ENCODE measurements at places on chromosomes 2 and 18. TPM values are rescaled to one million over a fixed set of nuclear protein-coding genes. Genes with fewer than 3 reads are reported as not detected.

DNA sequence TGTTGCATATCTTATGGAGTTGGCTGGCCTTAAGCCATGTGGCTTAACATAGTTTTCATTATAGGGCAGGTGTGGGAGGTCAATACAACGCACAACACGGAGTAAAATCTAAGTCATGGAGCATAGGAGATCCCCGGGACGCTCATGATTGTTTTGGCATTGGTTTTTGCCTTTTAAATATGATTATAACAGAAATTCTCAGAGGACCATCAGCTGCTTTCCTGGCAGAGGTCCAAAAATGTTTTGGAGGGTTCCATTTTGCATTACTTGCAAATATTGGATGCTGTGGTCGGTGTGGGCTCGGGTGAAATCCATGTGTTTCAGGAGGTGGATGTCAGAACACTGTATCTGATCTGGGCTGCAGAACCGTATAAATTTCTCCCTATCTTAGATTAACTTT lies 3.4 kb downstream of the NCOA1 start:
- peaks cover 41% of the 10 kb centered on the region for H3K4me1 ChIP-seq
- H3K27ac ChIP-seq: peak overlapping the region; percentile 9
- DNase-seq: no peak
- peak overlapping the region; percentile 98 for H3K4me3 ChIP-seq
- no peaks in the 10 kb centered on the region for H3K36me3 ChIP-seq

Gene MYOM1
- 1.3 TPM for total RNA-seq

DNA sequence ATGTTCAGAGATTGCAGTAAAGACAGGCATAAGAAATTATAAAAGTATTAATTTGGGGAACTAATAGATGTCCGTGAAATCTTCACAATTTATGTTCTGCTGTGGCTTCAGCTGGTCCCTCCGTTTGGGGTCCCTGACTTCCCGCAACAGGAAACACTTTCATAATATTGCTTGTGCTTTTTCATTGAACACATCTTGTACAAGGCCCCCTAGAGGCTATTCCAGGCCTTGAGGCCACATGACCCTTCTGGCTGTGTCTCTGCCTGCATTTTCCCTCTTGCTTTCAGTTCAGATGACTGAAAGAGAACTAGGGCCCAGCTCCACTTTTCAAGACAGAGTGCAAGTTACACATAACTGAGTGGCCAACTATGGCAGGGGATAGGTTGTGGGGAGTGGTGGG lies 164.1 kb downstream of the TMEM247 start:
- H3K27ac ChIP-seq: no peak overlapping the region
- H3K27me3 ChIP-seq: peaks cover 2% of the 10 kb centered on the region
- peaks cover 27% of the 10 kb centered on the region for H3K36me3 ChIP-seq
- no peaks in the 10 kb centered on the region for H3K4me1 ChIP-seq

- no peak for DNase-seq
- H3K4me3 ChIP-seq: no peak overlapping the region
- peaks cover 3% of the 10 kb centered on the region for H3K4me1 ChIP-seq
- H3K27ac ChIP-seq: no peak overlapping the region
- H3K36me3 ChIP-seq: no peaks in the 10 kb centered on the region
Observed at GRCh38 chr2:40666398-40666797, 214.5 kb upstream of the SLC8A1 start.

DNA sequence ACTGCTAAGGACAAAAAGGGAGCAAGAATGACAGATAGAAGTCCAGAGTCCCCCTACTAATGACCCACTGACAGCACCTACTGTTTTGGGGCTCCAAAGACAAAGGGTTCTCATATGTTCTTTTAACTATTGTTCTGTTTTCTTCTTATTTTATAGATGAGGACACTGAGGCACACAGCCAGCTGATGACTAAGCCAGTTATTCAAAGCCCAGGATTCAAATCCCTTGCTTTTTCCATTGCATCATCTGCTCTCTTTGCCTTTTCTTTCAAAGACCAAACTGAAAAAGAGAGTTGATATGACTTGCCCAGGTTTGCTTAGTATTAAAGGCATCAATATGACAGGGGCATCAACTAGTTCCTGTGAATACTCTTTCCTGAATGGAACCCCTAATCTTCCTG lies 299.8 kb downstream of the LRATD1 start:
- no peak overlapping the region for H3K27ac ChIP-seq
- H3K4me1 ChIP-seq: peaks cover 3% of the 10 kb centered on the region
- peaks cover 1% of the 10 kb centered on the region for H3K27me3 ChIP-seq
- H3K4me3 ChIP-seq: no peak overlapping the region
- no peak for DNase-seq

Gene SLC9A4
- 0.12 TPM for total RNA-seq

GRCh38 chr2:150188800-150189199 lies 298.7 kb downstream of the RND3 start:
- no peak overlapping the region for H3K27ac ChIP-seq
- peaks cover 2% of the 10 kb centered on the region for H3K27me3 ChIP-seq
- no peak for DNase-seq
- no peak overlapping the region for H3K4me3 ChIP-seq

Gene SPC25
- 7.1 TPM for total RNA-seq

DNA sequence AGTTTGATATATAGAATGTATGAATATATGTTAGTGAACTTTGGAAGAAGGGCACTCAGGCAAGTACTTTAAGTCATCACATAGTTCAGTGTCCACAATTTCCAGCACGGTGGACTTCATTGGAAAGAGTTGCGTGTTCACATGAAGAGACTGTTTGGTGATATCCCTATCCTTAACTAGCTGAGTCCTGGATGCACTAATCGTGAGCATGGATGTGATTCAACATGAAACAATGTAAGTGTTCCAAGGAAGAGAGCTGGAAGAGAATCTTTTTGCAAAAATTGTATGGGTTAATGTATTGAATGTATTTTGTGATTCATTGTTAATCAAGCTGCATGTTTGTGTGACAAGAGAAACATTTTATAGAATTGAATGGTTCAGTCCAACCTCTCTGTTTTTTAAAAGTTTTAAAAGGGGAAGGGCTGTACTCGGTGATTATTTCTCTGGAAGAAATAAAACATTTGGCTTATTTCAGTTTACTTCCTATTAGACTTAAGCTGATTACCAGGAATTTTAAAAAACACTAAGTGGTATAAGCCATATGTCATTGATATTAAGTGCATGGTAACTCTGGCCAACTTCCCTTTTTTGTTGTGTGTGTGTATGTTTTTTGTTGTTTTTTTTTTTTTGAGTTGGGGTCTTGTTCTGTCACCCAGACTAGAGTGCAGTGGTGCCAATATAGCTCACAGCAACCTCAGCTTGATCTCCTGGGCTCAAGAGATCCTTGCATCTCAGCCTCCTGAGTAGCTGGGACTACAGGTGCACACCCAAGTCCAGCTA lies 8.6 kb downstream of the XRCC5 start:
- peak overlapping the region; percentile 77 for H3K27ac ChIP-seq
- no peak for DNase-seq
- H3K27me3 ChIP-seq: peaks cover 10% of the 10 kb centered on the region
- H3K4me1 ChIP-seq: peaks cover 61% of the 10 kb centered on the region
